ENCODE measurements at places on chromosomes 6 and 20.

GRCh38 chr20:51446230-51446629 is 96.3 kb downstream of the NFATC2 start:
- DNase-seq: no peak

DNA sequence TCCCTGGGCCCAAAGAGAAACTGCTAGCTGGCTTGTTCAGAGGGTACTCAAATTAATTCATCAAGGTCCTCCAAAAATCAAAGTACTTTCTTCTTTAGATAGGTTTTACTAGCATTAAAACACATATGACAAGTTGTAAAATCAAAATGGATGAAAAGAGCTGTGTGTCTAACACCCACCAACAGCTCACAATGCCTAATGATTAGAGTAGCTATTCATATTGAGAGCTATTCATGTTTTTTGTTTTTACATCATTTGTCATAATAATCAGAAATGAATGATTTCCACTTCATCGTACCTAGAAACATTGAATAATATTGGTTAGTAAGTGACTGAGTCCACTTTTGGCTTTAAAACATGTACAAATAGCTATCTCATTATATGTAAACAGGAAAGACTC is 289.9 kb upstream of the RUNX2 start:
- DNase-seq: no peak

GRCh38 chr6:145704143-145704781 is 31.1 kb downstream of the EPM2A start:
- no peak for DNase-seq

GRCh38 chr20:33576432-33577125 is 85.5 kb upstream of the C20orf144 start:
- DNase-seq: no peak

DNA sequence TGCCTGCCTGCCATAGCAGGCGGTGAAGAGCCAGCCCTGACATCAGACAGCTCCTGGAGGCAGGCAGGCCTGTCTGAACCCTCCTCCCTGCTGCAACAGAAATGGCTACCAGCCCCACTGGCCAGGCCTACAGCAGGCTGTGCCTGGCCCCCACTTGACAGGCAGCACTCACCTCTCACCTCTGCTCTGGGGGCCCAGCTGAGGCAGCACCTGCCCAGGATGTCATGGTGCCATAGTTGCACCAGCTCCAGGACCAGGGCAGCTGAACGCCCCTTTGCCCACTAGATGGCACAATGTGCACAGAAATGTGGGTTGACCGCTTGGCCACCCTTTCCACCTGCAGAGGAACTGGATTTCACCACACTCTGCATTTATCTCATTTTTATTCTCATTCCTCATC is 30.6 kb downstream of the MRPL14 start:
- peak; percentile 58 for DNase-seq

- DNase-seq: no peak
Observed at GRCh38 chr20:36481380-36482043, 59.8 kb upstream of the MYL9 start.

- no peak for DNase-seq
Observed at GRCh38 chr20:10381477-10381876, 52.5 kb downstream of the MKKS start.

DNA sequence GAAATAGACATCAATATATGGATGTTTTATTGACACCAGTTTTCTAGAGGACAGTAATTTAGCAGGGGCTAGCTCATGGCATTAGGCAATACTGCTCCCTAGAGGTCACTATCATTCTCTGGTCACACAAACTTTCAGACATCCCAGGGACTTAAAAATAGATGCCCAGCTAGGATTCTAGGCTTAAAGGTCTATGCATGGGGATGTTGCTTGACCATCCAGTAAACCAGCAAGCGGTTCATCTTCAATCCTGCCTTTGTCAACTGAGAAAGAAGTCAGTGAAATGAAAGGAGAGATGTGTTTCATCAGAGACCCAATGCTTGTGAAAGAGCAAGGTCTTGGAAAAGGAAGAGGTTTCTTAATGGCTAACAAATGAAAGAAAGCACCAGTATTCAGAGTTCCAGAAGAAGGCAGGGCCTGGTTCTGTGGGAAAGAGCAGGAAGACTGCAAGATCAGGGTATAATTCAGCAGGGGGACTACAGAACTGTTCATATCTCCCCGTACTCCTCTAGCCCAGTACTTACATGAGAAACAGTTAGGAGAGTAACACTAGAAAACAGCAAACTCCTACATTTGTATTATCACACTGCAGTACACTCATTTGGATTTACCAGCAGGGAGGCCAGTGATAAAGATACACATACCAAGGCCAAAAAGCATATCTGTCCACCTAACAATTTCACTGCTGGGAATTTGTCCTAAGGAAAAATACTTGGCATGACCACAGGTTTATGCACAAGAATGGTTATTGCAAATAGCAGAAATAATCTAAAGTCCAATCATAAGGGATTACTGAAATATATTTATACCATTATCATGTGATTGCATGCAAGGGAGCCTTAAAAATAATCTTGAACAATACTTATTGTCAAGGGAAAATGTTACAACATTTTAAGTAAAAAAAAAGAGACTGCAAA is 151.4 kb upstream of the LAMA2 start:
- DNase-seq: no peak

DNA sequence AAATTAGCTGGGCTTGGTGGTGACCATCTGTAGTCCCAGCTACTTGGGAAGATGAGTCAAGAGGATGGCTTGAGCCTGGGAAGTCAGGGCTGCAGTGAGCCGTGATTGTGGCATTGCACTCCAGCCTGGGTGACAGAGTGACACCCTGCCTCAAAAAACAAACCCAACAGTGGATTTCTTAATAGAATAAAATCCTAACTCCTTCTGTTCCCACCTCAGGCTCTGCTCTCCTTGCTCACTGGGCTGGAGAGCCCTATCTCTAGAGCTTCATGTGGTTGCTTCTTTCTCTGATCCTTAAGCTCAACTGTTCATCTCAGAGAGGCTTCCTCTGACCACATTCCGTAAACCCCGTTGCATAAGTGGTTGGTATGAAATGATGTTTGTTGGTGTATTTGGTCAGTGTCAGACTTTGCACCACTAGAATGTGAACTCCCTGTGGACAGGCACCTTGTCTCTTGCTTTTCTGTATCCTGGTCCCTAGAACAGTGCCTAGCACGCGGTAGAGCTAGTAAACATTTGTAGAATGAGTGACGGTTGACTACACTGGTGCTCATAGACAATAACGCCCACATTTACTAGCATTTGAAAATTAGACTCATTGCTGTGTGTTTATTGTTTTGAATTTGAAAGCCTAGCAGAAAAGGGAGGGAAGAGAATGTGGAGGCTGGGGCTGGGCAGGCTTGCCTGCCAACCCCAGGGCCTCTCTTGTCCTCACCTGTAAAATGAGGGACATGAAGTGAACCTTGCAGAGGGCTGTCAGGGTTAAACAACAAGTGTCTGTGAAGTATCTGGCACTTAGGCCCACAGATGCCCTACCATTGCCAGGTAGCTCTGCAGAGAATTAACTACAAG is 4.2 kb downstream of the MAPRE1 start:
- DNase-seq: no peak
